ENCODE measurements at places on chromosomes 6 and 20. TPM values are rescaled to one million over a fixed set of nuclear protein-coding genes. Genes with fewer than 3 reads are reported as not detected.

DNA sequence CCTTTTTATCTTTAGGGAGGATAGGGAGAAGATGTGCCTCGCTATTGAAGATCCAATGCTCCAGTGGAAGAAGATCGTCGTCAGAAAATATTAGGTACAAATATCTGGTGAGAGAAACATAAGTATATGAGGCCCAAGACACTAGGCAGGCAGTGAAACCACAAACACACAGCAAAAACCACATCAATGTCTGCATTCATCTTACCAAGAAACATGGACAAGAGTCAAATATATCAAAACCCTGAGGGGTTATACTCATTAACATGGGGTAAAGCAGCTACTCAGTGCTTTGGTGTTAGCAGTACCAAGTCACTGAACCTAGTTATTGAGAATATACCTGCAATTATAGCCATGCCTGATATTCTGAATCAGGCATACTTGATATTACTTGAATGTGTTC lies 101.4 kb upstream of the FAM184A start:
- no peak for DNase-seq

DNA sequence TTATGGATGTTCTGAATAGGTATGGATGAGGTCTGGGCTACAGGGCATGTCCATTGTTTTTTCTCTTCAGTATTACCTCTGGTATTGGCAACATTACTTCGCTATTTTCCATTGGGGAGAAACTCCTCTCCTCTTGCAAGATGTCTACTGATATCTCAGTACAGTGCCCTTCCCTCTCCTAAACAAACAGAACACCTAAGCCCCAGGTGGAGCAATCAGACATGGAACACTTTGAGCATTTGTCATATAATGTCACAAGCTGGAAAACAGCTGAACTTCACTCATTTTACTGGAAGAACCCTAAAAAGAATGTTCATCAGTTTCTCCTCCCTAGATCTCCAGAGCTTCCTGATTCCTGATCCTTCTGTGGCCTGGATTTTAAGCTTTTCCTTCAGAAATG lies 339.8 kb downstream of the FRK start:
- DNase-seq = no peak

The KIAA0408 gene
- 55.6 TPM for polyA plus RNA-seq

The FAM184A gene
- 74.7 TPM for polyA plus RNA-seq

DNA sequence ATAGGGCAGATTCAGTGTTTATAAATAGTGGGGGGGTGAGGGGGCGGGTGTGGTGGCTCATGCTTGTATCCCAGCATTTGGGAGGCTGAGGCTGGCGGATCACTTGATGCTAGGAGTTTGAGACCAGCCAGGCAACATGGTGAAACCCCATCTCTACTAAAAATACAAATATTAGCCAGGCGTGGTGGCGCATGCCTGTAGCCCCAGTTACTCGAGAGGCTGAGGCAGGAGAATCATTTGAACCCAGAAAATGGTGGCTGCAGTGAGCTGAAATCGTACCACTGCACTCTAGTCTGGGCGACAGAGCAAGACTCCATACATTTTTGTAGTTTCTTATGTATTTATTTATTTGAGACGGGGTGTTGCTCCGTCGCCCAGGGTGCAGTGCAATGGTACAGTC lies 109.0 kb upstream of the ZNF217 start:
- no peak for DNase-seq

The MYT1 gene
- 0.21 TPM for polyA plus RNA-seq

The TRAPPC3L gene
- 0.48 TPM for polyA plus RNA-seq

DNA sequence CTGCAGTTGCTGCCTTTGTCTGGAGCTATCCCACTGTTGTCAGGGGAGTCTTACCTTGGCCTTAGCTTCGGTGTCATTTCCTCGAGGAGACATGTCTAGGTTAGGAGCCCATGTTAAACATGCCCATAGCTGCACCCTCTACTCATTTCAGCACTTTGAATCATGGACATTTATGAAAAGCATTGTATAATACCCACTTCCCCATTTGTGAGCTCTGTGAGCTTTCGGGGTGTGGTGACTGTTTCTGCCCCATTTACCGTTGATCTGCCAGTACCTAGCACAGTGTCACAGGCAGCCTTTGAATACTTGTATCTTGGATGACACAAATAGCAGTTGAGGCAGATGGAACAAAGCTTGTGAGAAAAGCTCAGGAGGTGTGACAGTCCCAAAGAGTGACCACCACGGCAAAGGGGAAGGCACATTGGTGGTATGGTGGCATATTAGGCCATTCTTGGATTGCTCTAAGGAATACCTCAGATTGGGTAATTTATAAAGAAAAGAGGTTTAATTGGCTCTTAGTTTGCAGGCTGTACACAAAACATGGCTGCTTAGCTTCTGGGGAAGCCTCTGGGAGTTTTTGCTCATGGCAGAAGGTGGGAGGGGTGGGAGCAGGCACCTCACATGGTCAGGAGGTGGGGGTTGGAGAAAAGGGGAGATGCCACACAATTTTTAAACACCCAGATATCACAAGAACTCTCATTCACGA lies 42.0 kb downstream of the JARID2 start:
- DNase-seq = no peak

DNA sequence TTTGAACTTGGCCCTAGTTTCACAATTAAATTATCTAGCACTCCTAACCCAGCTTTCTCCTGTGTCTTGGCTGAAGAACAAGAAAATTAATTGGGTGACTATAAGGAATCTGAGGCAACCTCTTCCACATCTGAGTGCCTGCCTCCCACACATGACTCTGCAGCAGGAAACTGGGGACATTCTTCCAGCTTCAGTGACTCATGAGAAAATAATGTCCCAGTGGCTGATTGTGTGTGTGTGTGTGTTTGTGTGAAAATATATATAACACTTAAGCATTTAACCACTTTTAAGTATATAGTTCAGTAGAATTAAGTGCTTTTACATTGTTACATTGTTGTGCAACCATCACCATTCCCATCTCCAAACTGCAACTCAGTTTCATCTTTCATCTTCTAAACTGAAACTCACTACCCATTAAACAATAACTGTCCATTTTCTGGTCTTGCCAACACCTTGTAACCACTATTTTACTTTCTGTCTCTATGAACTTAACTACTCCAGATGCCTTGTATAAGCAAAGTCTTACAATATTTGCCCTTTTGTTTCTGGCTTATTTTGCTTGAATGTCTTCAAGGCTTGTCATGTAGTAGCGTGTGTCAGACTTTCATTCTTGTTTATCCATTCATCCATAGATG lies 8.7 kb downstream of the TRIM38 start:
- peak; percentile 47 for DNase-seq

DNA sequence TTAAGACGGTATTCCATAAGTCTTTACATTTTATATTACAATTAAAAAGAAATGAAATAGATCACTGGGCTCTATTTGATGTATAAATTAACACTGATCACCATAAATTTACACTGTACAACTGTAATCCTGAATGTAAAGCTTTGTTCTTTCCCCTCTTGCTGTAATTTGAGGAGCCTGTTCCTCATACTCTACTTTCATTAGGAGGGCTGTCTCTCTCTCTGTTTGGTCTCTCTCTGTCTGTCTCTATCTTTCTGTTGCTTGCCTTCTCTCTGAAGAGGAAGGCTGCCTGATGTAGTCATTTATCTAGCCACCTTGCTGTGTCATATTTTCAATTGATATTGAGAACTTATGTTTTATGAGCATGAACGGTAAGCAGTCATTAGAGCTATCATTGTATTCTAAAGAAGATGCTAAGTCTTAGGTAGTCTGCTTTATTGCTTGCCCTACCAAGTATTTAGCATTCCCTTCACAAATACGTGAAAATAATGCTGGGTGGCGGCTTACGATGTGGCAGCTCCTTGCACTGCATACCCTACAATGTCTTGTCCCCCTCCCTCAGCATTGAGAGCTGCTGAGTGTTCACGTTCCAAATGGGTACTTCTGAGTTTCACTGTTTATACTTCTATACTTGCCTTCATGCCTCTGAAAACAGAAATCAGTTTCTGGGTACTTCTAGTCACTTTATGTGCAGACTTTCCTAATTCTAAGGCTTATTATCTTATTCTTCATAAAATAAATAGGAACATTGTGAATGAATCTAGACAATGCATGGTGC lies 205.5 kb downstream of the NKAIN2 start:
- no peak for DNase-seq

DNA sequence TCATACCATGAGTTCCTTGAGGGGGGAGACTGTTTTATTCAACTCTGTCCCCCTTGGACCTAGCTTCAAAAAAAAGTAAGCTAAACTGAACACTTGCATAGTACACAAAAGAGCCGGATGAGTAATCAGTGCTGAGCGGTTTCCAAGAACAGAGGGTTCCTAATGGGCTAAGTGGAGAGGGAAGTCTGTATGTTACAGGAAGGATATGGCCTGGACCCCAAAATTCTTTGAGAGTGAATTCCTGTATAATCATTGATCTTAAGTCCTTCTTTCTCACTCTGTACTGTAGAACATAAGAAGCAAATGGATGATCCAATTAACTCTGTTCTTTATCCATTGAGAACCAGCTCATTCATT lies 324.7 kb upstream of the CNR1 start:
- DNase-seq = no peak

GRCh38 chr6:34679552-34680253 lies 16.9 kb downstream of the ILRUN start:
- DNase-seq = no peak

The SLC32A1 gene
- polyA plus RNA-seq = not detected

DNA sequence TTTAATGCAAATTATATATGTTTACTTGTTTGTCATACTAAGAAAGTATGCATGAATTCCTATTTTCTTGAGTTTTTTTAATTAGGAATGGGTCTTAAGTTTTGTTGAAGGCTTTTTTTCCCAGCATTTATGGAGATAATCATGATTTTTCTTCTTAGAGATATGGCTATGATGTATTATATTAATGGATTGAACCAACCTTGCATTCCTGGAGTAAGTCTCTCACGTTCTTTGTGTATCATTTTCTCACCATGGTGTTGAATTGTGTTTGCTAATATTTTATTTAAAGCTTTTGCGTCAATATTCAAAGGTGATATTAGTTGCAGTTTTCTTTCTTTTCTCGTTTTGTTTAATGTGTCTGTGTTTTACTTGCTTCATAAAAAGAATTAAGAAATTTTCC lies 48.4 kb upstream of the SLC35D3 start:
- DNase-seq = no peak

GRCh38 chr6:100726666-100727065 lies 154.5 kb downstream of the ASCC3 start:
- DNase-seq = no peak

The LGSN gene
- polyA plus RNA-seq = 0.16 TPM

DNA sequence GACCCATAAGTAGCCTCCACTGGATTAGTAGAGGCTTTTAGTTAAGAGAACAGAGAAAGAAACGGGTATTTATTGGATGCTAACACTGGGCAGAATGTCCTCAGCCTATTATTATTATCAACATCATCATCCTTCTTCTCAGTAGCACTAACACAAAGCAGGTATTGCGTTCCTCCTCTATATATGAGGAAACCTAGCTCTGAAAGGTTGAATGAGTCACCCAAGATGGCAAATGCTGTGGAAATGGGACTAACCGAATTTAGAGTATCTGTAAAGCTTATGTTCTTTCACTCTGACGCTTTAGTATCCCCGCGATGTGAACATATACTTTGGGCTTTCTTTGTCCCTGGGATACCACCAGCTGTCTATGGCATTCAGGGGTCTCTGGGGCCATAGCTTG lies 77.0 kb downstream of the ADTRP start:
- DNase-seq = no peak

- DNase-seq = peak; percentile 79
These were observed 52.6 kb upstream of the NFATC2 start for GRCh38 chr20:51595058-51595532.

DNA sequence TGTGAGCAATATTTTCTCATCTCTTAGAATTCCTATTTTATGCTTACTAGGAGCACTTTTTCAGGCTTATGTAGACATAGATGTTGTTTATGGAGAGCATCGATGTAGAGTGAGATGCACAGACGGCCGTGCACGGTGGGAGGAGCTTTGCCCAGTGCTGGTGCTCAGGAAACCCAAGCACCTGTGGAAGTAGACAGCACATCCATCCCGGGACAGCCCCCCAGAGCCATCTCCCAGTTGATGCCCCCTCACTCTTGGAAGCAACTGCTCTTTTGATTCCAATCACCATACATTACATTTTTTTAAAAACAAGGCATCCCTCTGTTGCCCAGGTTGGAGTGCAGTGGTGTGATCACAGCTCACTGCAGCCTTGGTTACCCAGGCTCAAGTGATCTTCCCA lies 143.7 kb downstream of the SMOC2 start:
- no peak for DNase-seq

The NKX2-4 gene
- not detected for polyA plus RNA-seq

Data from right lung (tissue), 10 donors.